ENCODE measurements at places on chromosomes 16 and 17. TPM values are rescaled to one million over a fixed set of nuclear protein-coding genes. Genes with fewer than 3 reads are reported as not detected.
A peak's percentile ranks its signal among the peaks of the same experiment; 100 is the strongest.

DNA sequence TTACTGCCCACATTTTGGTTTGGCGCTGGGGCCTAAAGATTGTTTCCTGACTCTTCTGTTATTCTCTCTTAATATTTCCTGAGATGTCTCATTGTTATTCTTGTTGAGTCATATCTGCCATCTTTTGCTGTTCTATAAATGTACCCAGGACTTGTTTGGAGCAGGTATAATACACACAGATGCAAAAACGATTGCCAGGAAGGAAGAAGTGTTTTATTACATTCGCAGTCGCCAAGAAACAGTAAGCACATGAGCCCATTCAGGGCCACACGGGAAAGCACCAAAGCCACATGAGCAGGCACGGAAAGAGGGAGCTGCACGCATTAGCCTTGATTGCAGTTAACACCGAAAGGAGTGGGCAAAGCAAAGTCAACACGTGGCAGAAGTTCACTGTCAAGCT, 70.2 kb downstream of the ARHGAP44 start:
- no peak for DNase-seq

GNAO1 gene
- 1.3 TPM for total RNA-seq

DNA sequence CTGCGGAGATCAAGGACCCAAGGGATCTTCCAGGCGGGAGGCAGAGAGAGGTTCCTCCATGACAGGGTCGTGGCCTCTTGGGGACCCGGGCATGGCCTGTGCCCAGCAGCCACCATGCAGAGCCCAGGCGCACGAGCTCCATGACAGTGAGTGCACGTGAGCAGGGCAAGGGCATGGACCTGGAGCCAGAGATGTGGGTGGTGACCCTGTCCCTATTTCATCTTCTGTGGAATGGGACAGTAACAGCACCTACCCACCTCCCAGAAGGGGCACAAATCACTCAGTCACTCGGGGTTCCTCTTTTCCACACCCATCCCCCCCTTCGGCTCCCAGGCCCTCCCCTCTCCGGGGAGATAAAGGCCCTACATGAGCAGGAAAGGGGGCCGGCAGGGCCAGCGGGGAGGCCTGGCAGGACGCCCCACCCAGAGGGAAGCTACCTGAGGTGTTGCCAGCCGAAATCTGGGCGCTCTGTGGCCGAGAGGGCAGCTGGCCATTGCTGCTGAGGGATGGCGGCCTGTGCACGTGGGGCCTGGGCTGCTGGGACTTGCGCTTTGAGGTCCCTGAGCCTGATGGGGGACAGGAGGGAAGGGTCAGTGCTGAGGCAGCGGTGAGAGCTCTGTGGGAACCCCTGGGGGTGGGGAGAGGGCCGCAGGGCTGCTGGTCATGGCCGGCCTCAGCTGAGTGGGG, 10.4 kb downstream of the UBALD2 start:
- no peak for DNase-seq

- no peak for DNase-seq
Measured at GRCh38 chr17:34582901-34583245, 3.5 kb downstream of the TMEM132E start.

MFAP4 gene
- total RNA-seq: 28.7 TPM

- peak; percentile 8 for DNase-seq
Measured at GRCh38 chr16:3022684-3023414, 893 bp downstream of the HCFC1R1 start.

KRTAP9-8 gene
- total RNA-seq: not detected

EFCAB13 gene
- 3.9 TPM for total RNA-seq

GRCh38 chr16:86593913-86594620, 15.7 kb downstream of the FOXL1 start:
- DNase-seq: no peak

CACNA1G gene
- total RNA-seq: under 0.01 TPM

DNA sequence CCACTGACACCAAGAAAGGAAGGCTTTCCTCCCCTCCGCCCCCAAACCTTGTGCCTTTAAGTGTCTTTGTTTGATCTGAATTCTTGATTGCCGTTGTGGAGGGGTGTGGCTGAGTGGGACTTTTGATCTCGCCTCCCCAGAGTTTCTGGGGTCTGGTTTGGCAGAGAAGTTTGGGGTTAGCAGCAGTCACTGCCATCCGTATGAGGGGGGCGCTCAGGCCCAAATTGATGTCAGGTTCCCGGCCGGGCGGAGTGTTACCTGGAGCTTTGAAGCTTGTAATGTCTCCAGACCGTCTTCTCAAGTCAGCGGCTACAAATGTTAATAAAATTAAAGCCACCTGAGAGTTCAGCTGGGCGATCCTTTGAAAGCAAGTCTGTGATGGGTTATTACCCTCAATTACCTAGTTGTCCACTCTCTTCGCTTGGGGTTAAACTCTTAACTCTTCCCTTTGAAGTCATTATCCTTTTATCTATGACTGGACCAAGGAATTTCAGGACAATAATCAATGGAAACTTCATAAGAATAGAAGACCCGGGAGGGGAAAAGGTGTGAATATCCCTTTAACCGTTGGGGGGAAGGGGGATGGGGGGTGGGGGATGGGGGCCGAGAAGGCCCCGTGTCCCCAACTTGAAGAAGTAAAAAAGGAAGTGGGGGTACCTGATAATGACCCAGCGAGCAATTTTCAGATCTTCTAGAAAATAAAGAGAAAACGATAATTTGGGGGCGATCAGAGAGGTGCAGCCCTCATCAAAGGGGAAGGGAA, 31.8 kb upstream of the AXIN2 start:
- DNase-seq: no peak

GRCh38 chr17:1091900-1092299, 87.9 kb downstream of the ABR start:
- DNase-seq: no peak

SHISA6 gene
- total RNA-seq: not detected

DNA sequence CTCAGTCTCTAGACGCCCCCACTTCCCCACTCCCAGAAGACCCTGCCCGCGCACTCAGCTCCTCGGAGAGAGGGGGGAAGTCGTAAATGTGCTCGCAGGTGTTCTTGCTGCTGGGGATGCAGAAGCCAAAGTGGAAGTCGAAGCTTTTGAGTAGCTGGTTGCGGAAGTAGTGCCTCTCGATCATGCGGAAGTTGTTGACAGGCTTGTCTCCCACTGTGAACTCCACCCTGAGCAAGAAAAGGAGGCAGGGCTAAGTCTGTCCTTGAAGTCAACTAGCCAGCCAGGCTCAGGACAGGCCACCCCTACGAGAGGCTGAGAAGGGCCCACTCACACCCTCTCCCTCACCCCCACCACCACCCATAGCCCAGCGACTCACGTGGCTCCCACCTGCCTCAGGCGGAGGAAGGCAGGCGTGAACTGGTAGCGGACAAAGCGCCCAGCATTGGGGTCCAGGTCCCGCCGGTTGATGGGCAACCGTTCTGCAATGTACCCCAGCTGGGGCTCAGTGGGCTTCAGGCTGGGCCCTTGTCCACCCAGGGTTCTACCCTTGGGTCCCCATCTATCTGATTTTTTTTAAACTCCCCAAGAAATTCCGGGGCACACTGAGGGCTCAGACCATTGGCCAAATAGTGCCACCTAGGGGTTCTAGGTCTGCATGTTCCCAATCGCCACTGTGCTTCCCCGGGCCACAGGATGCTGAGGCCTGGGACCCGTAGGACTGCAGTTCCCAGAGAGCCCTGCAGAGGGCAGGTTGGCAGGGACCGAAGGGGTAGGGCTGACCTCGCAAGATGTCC, 4.6 kb downstream of the UNC119 start:
- DNase-seq: peak; percentile 66

- peak; percentile 33 for DNase-seq
Measured at GRCh38 chr16:29909391-29909790, 9.1 kb downstream of the ASPHD1 start.

- DNase-seq: no peak
Measured at GRCh38 chr16:9802160-9802559, 380.1 kb downstream of the GRIN2A start.

- DNase-seq: no peak
Measured at GRCh38 chr17:2792366-2793169, 3.7 kb upstream of the RAP1GAP2 start.

PPP1R27 gene
- not detected for total RNA-seq

- no peak for DNase-seq
Measured at GRCh38 chr17:75615301-75615700, 17.9 kb upstream of the SMIM5 start.

- peak; percentile 97 for DNase-seq
Measured at GRCh38 chr17:77279448-77280303, 138.9 kb downstream of the SEC14L1 start.

- DNase-seq: no peak
Measured at GRCh38 chr17:81395600-81396277, 482 bp downstream of the BAHCC1 start.

- no peak for DNase-seq
Measured at GRCh38 chr17:82577300-82577699, 57.8 kb downstream of the FOXK2 start.

DNA sequence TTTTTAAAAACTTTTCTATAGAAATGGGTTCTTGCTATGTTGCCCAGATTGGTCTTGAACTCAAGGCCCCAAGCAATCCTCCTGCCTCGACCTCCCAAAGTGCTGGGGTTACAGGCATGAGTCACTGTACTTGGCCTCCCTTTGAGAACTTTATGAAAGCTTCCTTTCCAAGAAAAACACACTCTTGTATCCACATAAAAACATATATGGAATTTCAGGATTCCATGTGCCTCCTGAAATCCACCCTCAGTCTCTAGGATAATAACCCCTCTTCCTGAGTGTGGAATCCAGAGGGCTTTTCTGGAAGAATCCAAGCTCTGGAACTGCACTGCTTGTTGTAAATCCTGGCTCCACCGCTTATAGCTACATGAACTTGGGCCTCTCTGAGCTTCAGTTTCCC, 53.2 kb upstream of the MRTFB start:
- DNase-seq: no peak

GRCh38 chr17:79093270-79093669, 18.6 kb downstream of the ENGASE start:
- no peak for DNase-seq

DNA sequence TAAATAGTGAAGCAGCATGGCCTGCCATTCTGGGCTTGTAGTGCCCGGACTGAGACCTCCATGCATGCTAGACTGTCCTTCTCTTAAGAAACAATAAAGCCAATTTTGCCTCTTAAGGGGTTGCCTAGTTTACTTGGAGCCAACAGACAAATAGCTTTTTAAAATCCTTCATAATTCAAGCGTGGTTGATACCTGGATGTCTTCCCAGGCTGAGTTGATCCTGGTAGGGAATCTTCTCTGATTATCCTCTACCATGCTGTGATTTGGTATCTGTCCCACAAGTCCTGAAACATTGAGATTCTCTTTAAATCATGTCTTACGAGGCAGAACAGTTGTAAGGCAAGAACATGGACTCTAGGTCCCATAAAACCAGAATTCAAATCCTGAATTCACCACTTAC, 359.6 kb upstream of the CCL2 start:
- DNase-seq: no peak

NOD2 gene
- total RNA-seq: not detected

DNA sequence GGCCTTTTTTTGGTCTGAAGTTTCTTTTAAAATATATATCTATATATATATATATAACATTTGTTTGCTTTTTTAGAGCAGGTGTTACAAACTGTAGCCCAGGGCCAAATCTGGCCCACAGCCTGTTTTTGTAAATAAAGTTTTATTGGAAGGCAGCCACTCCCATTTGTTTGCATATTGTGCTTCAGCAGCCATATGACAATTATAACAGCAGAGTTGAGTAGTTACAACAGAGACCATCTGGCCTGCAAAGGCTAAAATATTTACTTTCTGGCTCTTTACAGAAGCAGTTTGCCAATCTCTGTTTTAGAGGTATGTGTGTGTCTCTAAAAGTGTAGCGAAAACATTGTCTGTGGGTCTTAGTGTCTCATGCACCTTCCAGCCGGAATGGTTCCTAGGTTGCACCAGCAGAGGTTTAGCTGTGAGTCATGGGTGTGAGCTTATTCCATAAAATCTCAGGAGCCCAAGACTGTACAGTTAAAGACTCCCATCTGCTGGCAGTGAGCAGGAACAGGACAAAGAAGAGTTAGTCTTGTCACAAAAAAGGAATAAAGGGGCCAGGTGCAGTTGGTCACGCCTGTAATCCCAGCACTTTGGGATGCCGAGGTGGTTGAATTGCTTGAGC, 23.8 kb downstream of the LCMT1 start:
- DNase-seq: peak; percentile 76

All from fibroblast of villous mesenchyme (primary cell).